NCI-H1417 treated with DMSO at 0.1 percent for 48 hours (cell line): ENCODE measurements at places on chromosomes 3 and 15.

- no peak for DNase-seq
Measured at GRCh38 chr3:12796171-12797123, at the start of gene CAND2. CAND2 (plus strand) TSS chr3:12796680; CDS start chr3:12796721, 41 bp downstream.

DNA sequence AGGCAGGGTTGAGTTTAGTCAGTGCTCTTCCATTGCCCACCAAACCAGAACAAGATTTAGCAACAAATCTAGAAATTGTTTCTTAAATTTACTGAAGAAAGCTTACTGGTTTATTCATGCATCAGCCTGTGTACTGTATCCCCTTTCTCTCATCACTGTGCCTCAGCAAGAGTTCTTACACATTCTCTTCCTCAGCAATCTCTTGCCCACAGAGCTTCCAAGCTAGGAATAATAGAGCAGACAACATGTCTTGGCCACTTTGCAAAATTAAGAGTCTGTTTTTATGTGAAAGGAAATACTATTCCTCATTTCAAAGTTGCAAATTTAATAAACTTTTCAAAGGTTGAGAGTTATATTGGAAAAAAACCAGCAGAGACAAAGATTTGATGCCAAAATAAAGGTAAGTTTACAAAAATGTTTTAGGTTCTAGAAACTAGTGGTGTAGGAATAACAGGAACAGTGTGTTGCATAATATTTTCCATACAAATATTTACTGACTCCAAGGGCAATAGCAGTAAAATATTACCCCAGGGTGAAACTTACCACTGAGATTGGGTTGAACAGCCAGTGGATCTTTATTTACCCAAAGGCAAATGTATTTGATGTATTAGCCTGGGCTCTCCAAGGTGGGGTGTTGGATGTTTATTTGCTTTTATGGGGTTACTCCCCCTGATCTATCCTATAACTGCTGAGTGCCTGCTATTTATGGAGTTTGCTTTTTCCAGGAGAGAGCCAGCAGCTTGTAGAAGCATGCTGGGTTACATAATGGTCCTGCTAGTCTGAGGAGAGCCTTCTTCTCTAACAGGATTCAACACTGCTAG, 276.7 kb downstream of the ADAMTSL3 start:
- peak; percentile 2 for DNase-seq

DNA sequence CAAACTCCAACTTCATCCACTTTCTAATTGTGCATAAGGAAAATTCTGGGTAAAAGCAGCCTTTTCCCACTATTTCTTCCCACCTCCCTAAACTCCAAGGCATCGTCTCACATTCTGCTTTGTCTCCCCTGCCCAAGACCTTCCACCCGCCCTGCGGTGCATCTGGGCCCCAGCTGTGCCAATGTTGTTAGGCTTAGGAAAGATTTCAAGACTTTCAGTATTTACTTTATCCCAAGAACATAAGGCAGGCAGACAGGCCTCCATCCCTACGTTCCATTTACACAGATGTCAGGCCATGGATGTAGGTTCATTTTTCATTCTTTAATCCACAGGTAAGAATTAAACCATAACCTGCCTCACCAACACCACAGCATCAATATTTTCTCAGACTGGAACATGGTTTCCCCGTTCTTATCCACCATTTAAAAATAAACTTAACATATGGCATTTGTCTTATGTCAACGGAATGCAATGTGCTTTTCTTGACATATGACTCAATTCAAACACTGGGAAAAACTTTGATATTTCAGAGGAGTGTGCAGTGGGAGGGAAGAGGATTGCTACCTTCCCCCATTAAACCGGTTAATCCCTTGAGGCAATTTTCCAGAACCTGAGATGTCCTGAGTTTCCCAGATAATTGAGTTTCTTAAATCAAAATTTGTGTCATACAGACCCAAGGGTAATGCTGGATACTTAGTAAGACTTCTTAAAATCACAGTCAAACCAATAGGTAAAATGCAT, 238.0 kb upstream of the LRIG1 start:
- no peak for DNase-seq

GRCh38 chr3:61983479-61983878, 389.9 kb downstream of the FEZF2 start:
- no peak for DNase-seq
